Right renal pelvis (tissue), 4 donors: ENCODE measurements at places on chromosomes 11 and 22.

- DNase-seq = no peak
These were observed 62.0 kb downstream of the ZNF280B start for GRCh38 chr22:22446517-22446916.

- DNase-seq = no peak
These were observed 54.0 kb downstream of the SLC36A4 start for GRCh38 chr11:93143800-93144199.

- no peak for DNase-seq
These were observed 89.1 kb upstream of the USP47 start for GRCh38 chr11:11752679-11753078.

GRCh38 chr11:115942011-115942410 lies 437.8 kb upstream of the CADM1 start:
- DNase-seq = no peak

DNA sequence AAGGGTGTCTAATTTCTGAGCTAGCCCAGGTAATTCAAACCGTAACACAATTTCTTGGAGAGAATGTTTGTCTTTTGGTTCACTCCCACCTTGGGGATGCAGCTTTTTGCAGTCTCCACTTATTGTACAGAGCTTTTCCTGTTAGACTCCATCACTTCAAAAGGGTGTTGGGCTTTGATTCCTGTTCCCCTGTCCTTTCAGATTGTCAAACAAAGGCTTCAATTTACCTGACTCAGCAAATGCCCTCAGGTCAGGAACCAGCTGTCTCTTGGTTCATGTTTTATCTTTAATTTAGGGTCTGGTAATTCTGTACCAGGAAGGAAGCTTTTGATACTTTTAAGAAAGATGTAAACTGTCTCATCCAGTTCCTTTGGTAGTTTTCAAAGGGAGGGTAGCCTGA lies 880.6 kb downstream of the NTM start:
- no peak for DNase-seq

- DNase-seq = no peak
These were observed 63.6 kb downstream of the DHCR7 start for GRCh38 chr11:71384561-71384960.

GRCh38 chr11:131129474-131129873 lies 213.2 kb upstream of the SNX19 start:
- no peak for DNase-seq

DNA sequence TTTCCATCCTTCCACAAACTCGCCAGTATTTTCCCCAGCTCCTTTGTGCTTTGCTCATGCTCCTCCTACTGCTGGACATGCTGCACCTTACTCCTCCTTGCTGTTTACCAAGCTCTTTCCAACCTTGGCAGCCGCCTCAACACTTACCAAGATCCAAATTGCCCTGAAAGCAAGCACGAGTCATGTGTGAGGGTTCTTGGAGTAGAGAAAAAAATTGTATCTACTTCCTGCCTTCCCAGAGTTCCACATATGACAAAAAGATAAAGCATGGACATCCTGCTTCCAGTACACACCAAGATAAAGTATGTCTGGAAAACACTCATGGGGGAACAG lies 767.5 kb downstream of the NTM start:
- no peak for DNase-seq

GRCh38 chr11:37449146-37449545 lies 851.1 kb upstream of the RAG2 start:
- DNase-seq = peak; percentile 34

DNA sequence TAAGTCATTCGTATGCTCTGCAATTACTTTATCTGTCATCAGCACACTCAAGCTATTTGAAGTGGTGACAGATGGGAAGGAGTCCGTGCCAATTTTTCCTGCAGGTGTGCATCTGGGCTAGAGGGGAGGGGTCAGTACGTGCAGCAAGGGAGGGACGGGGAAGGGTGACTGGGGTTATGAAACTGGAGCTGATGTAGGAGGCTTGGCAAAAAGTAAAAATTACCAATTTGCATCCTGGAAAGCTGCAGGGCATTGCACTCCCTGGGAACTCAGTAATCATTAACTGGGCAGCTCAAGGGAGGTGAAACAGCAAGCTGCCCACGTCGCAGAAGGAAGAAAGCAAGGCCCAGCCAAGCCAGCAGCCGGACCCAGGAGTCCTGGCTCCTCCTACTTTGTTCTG lies 87.1 kb upstream of the TMEM45B start:
- peak; percentile 51 for DNase-seq

DNA sequence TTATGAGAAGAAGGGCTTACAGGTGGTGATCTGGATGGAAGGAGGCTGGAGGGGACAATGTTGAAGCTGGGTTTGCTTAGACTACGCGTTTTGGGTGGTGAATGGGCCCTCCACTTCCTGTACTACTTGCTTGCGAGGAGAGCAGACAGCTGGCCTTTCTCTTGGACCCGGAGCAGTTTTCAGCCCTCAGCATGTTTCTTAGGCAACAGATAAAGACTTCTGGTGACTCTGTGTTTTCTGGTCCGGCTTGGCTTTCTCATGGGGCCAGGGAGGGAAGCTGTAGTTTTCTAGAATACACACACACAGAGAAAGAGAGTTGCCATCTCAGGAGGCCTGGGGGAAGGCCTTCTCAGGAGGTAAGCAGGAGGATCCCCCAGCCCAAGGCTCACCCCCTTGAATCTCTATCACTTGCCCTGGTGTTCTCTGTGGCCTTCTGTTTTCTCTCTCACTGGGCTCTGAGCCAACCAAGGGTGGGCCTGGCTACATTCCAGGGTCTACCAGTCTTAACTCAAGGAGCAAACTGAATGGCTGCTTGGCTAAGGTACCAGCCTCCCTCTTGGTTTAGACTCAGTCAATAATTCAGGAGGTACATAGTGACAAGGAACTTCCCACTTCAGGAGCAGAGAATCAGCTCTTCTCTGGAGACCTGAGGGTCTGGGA lies 2.4 kb downstream of the CCS start:
- peak; percentile 49 for DNase-seq

GRCh38 chr22:47515384-47516125 lies 753.1 kb downstream of the TBC1D22A start:
- DNase-seq = no peak

DNA sequence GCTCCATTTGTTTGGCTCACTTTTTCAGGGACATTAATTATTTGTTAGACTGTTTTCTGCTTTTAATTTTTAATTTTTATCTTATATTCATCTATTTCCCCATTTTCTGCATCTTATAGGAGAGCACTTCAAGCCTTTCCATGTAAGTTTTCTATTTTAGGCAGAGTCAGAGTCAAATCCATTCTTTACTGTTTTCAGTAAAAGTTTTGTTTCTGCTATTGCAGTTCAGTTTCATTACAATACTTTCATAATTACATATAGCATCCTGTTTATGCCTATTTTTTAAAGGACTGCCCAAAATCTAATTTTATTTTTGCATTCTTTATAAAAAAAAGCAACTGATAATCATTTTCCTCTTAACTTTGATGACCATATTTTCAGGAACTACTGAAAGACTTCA lies 3.8 kb upstream of the OR10A5 start:
- no peak for DNase-seq

DNA sequence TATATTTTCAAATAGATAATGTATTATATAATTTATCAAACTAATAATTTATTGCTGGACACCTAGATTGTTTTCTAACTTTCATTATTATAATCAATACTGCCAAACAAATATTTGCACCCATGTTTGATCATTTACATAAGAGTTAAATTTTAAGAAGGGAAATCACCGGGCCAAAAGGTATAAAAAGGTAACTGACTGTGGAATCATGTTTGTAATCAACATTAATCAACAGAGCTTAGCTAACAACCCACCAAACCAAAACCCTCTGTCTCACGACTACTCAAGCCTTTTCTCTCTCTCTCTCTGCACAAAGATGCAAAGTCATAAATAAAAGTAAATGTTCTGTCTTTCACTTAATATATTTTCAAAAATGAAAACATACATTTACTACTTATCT lies 14.8 kb downstream of the LPXN start:
- no peak for DNase-seq

- DNase-seq = no peak
These were observed 4.5 kb downstream of the SLC37A4 start for GRCh38 chr11:119025978-119026766.

DNA sequence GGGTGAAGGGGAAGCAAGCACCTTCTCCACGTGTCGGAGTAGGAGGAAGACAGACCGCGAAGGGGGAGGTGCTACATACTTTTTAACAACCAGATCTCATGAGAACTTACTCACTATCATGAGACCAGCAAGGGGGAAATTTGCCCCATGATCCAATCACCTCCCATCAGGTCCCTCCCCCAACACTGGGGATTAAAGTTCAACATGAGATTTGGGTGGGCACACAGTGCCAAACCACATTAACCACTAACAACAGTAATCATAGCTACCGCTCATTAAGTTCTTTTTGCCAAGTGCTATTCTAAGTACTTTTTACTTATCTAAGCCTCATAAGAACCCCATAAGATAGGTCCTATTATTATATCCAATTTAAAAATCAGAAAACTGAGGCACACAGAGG lies 450.5 kb upstream of the DDI1 start:
- no peak for DNase-seq

- no peak for DNase-seq
These were observed 149.7 kb downstream of the TRPC6 start for GRCh38 chr11:101434026-101434643.

DNA sequence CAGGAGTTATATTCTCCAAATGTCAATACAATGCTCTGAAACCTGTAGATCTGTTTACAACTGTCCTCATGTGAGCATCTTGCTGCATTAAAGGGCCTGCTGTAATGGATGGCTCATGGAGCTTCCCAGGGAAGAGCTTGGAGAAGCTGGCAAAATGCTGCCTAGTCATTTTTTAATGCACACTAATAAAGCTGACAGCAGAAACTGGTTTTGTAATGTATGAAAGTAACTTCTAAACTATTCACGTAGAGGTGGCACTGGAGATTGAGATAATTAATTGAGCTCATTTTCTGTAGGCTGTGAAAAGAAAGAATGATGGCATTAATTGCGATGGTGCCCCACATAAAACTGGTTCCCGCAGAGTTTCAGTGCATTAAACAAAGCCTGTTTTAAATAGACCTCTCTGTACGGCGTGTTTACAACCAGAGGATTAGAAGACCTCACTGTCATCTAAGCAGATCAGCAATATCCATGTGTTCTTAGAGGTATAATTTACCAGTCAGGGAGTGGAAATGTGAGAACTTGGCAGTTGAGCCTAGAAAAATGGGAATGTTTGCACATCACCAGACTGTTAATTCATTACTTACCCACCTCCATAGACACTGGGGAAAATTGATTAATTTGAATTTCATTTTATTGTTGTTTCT lies 16.0 kb downstream of the POLA2 start:
- no peak for DNase-seq

GRCh38 chr22:25833091-25833490 lies 91.1 kb downstream of the MYO18B start:
- DNase-seq = no peak

GRCh38 chr11:25218036-25218435 lies 721.2 kb downstream of the LUZP2 start:
- DNase-seq = no peak

DNA sequence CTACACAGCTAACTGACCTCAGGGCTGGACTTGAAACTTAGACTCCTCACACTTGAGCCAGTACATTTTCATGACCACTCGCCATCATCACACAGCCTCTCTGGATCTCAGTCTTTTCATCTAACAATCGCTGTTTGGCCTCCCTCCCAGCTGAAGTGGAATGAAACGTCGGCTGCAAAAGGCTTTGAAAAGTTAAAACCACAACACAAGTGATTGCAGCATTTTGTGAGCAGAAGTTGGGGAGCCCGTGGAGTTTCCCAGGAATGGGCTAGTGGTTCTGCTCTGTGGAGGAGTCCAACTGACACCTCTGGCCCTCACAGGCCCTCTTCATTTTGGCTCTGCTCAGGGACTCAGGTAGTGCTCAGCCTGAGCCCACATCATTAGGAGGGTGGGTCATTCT lies 35.9 kb upstream of the TRIM29 start:
- DNase-seq = no peak

DNA sequence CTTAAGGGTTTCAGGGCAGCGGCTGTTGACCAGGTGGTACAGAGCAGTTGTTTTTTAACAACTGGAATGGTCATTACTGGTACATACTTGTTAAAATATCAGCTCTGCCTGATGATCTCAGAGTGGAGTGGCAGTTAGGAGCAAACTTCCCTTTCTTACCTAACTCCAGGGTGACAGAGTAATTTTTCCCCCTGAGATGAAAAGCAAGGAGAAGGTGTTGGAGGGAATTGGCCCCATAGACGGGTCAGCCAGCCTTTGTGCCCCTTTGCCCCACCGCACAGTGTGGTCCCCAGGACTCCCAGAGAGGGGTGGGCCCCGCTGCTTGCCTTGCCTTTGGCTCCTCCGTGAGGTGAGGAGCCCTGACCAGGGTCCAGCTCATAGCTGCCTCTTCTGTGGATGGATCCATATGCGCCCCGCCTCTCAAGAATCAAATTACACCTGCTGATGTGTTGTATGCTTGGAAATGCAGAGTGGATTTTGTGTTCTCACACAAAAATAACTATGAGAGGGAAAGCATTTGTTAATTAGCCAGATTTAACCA lies 27.0 kb upstream of the SORL1-AS1 start:
- DNase-seq = no peak
